Daoy (cell line): ENCODE measurements at places on chromosomes 11 and 22.

DNA sequence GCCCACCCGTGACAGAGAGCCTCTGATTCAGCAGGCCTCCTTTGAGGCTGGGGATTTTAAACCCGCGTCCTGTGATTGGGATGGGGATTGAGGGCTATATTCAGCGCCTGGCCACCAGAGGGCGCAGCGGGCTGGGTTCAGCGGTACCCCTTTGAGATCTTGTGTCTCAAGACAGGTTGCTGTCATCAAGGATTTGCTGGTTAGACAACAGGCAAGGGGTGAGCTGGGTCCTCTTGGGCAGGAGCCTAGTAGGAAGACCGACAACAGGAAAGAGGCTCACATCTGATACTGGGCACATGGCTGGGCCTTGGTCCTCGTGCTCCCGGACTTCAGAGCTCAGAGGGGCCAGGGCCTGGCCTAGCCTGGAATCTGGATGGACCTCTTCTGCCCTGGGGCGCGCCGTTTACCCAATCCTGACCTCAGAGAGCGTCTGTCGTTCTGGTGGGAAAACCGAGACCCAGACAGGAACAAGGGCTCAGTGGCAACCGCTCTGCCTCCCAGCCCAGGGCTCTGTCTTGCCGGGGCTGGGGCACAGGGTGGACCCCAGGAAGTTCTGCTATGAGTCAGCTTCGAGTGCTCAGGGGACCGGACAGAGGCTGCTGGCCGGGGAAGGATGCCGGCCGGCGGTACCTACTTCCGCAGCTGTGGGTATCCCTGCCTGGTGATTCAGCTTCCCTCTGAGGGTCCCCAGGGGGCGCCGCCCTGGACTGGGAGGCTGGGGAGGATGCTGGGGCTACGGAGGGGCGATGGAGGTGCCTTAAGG is 929 bp upstream of the SLC35E4 start:
- DNase-seq: peak; percentile 89

DNA sequence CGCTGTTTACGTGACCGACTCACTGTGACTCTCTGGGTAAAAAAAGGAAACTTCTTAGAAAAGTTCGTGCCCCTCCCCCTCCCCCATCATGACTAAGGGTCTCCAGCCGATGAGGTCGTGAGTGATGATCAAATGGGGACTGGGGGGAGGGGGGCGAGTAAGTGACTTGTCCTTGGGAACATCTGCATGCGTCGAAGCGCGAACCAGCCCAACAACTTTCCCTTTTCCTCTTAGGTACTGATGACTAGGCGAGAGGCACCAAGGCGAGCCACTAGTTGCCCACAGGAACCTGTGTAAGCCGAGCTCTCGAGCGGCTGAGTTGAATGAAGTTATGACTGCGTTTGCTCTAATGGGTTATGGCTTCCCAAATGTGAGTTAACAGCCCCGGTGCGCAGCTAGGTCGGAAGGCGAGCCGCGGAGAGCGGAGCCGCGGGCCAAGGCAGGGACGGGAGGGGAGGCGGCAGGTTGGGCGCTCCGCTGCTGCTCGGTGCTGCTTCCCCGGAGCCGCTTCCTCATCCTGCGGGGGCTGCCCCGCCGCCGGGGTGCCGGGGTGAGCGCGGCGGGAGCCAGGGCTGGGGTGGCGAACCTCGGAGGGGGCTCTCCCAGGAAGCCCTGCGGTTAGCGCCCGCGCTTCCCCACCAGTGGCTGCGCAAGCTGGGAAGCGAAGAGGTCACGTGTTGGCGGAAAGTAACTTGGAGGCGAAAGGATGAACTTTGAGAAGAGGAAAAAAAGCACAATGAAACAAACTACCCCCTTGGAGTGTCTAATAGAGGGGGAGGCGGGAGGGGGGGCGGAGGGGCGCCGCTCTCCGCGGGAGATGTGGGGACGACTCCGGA is 22.1 kb upstream of the BDNF start:
- peak; percentile 57 for DNase-seq

DNA sequence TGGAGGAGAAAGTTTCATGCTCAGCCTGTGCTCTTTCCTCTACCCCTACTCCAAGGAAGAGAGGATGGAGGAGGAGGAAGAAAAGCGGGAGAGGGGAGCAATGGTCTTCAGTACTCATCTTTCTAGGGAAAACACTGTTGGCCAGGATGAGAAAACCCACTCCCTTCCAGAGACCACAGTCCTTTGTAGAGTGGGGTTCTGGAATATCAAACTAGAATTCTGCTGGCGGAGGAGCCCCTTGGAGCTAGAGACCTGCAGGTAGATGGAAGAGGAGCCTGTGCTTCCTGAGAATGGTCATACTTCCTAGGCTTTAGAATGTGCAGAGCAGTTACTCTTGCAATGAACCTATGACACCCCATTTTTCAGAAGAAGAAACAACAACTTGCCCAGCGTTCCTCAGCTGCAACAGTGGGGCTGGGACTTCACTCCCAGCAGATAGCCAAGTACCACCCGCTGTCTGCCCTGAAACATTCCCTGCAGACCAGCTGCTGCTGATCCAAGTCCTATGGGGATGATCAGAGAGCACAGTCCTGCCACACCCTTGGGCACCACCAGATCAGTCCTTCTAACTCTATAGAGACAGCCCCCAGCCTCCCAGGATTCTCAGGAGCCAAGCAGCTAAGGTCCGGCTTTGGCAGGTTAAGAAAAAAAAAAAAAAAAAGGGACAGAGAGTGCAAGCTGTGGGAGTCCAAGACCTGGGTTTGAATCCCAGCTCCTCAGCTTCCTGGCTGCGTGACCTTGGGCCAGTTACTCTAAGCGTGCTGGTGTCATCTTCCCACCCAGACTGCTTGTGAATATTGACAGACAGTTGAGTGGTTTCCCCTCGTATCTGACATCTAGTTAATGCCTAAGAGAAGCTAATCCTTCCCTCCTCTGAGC is 664 bp downstream of the PTGDR2 start:
- no peak for DNase-seq

DNA sequence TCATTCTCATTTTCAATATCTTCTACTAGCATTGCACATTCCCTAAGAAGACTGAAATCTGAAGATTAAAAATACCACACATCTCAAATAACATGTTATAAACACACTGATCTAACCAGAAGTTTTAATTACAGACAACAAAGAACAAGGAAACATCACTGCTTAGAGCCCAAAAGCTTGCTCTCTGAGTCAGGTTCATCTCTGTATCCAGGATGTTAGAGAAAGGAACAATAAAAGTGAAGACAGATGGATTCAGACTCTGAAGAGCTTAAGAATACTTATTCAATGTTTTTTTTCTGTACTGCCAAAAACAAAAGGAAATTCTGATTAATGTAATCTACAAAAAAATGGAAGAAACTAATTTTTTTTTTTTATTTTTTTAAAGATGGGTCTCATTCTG is 16.5 kb downstream of the RDX start:
- no peak for DNase-seq

DNA sequence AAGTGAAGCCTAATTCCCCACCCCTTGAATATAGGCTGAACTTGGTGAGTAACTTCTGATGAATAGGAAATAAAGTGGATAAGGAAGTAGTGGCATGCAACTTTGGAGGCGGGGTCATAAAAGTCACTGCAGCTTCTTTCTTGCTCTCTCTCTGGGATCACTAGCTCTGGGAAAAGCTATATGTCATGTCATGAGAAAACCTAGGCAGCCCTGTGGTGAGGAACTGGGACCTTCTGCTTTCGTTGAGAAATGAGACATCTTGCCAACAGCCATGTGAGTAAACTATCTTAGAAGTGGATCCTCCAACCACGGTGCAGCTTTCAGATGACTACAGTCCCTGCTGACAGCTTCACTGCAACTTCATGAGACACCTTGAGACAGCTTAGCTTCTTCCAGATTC is 15.7 kb downstream of the ZNF214 start:
- peak; percentile 28 for DNase-seq

DNA sequence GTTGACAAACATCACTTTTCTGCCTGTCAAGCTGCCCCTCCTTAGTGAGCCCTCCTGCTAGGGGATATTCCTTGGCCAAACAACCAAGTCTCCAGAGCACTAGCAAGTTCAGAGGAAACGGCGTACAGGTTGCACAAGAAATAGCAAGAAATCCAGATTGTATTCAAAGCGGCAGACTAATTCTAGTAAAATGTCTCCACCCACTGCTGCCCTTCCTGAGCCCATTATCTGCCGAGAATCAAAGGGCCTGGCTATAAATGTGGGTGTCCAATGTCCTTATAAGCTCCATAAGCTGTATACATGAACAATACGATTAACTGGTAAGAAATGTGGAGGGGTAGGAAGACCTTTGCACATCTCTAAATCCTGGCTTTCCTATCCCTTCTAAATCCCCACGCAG is 44.0 kb upstream of the AKIP1 start:
- DNase-seq: no peak

DNA sequence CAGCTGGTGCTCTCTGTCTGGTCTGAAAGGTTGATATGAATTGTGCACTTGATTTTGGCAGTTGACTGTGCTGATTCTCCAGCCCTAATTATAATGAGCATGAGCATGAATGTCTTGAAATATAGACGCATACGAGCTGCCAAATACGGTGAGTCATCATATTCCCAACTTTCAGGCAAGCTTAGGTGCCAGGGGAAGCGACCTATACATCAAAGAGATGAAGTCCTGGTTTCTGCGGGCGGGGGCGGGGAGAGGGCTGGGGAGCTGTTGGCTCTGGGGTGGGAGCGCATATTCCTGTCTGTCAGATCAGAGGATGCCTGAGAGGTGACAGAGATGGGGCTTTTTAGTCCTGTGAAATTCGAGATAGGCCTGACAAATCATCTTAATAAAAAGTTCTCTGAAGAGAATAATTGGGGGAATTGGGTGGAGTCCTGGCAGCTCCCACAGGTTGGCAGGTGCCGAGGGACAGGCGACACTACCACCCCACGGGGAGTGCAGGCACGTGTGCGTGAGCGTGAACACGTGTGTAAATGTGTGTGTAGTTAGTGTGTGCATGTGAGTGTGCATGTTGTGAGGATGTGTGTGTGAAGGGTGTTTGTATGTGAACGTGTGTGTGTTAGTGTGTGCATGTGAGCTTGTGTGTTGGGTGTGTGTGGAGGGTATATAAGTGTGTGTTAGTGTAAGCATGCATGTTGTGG is 865.3 kb downstream of the TBC1D22A start:
- peak; percentile 61 for DNase-seq

GRCh38 chr11:95831198-95831883 is 41.0 kb downstream of the CEP57 start:
- DNase-seq: peak; percentile 64

DNA sequence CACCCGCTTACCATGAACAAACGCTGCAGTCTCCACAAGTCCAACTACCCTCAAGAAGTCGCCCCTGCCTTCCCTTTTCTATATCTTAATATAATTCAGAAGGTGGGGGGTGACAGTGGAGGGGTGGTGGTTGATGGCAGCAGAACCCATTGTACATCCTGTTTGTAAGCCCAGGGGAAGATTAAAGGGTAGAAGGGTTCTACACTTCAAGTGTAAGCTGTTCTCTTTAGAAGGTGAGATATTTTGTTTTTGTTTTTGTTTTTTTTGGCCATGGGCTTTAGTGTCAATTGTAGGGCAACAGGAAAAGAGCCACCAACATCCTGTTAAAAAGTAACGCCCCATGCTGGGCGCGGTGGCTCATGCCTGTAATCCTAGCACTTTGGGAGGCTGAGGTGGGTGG is 34.9 kb upstream of the RRAS2 start:
- no peak for DNase-seq

DNA sequence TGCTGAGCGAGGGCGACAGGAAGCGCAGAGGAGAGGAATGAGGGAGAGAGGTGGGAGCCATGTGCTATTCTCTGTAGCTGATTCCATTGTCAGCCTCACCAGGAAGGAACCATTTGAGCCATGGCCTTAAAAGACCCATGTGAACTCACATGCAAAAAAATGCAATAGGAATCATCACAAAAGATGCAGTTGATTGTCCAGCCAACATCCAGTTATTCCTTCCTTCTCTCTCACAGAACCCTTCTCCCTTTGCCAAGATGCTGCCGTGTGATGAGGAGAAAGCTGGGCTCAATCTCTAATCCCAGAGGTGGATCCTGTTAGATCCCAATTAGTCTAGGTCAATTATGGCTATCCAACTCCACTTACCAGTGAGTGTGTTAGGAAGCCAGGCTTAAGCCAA is 58.2 kb upstream of the RRAS2 start:
- no peak for DNase-seq

DNA sequence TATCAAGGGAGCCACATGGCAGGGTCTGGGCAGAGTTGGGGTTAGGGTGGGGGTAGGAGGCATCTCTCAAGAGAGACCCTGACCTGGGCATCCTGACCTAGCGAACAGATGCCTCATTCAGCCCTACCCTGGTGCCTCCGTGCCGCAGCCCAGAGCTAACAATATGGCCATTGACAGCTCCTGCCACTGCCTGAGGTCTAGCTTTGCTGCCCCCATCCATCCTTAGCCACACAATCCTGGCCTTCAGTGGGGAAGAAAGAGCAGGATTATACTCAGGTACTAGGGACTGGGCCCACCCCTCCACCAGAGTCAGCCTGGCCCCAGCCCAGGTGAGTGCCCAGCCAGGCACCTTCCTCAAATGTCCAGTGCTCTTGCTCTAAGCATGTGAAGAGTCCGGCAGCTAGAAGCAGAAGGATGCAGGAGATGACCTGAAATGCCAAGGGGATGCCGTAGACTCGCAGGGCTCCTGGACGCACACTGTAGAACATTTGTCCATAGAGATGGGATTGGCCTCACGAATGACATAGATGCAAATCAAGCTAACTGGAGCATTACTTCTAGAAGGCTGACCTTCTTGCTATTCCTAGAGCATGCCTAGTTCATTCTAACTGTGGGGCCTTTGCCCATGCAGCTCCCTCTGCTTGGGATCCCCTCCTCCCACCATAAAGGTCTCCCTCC is 13.3 kb upstream of the SERPINH1 start:
- DNase-seq: no peak

DNA sequence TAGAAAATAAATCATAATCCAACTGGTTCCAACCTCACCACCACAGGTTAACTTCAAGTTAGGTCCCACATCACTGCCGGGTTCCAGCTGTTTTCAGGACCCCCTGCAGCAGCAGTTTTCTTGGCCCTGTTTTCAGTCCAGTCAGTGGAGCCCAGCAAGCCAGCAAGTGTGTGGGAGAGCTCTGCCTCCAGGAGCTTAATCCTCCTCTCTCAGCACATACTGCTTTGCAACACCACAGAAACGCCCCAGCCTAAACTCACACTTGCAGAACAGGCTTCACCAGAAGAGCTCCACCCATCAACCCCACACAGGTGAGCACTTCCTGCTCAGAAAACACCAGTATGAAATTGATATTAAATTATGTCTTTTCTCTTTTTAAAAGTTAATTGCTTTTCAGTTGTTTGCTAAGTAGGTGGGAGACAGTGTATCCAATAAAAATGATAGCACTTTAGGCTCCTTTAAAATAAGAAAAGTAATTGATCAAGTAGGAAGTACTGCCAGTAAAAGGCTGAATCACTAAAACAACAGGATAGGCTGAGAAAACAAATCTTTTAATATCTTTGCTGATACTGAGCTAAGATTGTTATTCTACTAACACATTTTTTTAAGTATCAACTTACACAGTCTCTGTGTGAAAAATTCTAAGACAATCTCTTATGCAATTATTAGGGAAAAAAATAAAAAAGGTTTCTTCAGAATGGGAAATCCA is 81.5 kb upstream of the TP53AIP1 start:
- DNase-seq: peak; percentile 2

DNA sequence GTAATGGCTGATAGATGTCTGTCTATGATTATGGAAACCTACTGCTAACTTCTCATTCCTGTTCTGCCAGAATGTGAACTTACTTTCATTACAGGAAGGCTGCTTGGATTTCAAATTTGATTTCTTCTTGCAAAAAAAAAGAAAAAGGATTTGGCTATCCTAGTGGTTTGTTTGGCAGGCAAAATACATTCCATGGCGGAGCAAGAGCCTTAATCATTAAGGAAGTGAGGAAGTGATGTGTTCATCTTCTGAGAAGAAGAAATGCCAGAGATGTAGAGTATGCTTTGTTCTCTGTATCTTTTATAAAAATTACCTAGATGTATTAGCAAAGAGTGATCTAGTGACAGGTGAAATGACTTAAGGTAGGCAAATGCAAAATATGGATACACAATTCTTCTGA is 356.3 kb downstream of the SOX6 start:
- no peak for DNase-seq
